ENCODE measurements at places on chromosomes 1 and 21. TPM values are rescaled to one million over a fixed set of nuclear protein-coding genes. Genes with fewer than 3 reads are reported as not detected.

The CDK11B gene
- total RNA-seq: 44.6 TPM

The PIGK gene
- 28.8 TPM for total RNA-seq

DNA sequence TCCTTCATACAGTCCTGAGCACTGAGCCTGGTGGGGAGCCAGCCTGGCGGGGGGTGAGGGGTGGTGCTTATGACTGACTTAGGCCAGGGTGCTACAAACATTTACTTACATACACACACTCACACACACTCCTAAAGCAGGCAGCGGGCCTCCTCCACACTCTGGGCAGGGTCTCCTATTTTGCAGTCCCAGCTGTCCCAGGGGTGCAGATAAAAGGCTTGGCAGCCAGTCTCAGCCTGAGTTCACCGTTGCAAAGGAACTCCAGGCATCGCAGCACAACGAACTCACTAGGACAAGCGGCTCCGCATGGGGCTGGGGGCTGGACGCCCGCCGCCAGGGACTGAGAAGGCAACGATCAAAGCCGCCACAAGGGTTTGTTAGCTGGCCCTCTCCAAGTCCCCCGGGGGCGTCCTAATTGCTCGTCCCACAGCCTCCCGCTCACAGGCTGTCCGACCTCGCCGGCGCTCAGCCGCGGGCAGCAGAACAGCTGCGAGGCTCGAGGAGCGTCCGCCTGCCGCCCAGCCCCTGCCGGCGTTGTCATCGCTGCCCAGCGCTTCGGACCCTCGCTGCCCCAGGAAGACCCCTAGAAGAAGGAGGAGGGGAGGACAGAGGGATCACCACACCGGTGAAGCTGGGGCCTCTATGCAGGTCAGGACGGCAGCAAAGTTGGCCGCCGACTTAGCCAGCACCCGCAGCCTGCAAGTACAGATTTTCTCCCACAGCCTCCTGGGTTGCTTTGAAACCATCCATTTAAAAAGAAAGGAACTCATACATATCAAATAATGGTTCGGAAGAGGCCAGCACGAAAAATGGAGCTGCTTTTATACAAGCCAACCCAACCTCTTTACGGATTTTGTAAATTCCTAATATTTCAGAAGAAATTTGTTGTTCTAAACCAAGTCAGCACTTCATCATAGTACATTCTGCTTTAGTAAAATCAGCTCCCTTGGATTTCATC is 6.2 kb downstream of the BARHL2 start:
- no peak for DNase-seq
- no peak overlapping the region for H3K4me3 ChIP-seq
- no peaks in the 10 kb centered on the region for H3K36me3 ChIP-seq
- H3K27ac ChIP-seq: no peak overlapping the region

GRCh38 chr1:178629252-178630154 is 95.5 kb upstream of the RALGPS2 start:
- H3K36me3 ChIP-seq: no peaks in the 10 kb centered on the region
- no peaks in the 10 kb centered on the region for H3K4me1 ChIP-seq
- H3K4me3 ChIP-seq: no peak overlapping the region
- no peaks in the 10 kb centered on the region for H3K27me3 ChIP-seq

DNA sequence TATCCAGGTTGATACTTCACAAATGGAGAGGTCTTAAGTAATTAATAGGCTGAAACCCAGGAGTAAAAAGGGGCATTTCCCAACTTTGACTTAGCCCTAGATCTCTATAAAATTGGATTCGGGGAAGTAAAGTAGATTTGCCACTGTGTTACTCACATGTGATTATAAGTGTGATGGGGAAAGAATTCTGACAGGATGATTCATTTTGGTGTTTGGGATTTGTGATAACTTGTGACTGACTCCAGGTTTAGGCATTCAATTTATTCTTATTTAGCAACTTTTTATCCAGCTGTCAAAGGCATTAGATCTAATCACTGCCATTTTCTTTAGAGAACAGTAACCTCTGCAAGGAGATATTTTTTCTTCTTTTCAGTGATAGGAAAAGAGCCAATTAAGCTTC is 175.5 kb downstream of the ASTN1 start:
- no peaks in the 10 kb centered on the region for H3K36me3 ChIP-seq
- no peak for DNase-seq
- H3K4me3 ChIP-seq: no peak overlapping the region
- no peaks in the 10 kb centered on the region for H3K27me3 ChIP-seq

- H3K36me3 ChIP-seq: no peaks in the 10 kb centered on the region
- no peaks in the 10 kb centered on the region for H3K27me3 ChIP-seq
- DNase-seq: no peak
- H3K4me3 ChIP-seq: no peak overlapping the region
- no peak overlapping the region for H3K27ac ChIP-seq
Measured at GRCh38 chr1:19661721-19662228, 2.9 kb upstream of the HTR6 start.

DNA sequence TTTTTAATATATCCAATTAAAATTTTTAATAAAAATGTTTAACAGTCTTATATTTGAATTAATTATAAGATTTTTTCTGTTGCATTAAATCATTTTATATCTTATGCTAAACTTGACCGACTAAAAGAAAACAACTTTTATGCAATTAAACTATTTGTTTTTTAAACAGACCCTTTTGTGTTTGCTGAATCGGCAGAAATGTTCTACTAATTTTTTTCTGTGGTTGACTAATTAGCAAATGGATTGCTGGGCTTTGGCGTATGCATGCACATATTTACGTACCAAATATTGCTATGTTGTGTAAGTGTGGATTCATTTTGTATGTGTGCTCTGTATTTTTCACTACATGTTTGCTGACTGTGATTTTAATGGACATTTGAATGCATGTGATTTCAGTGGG is 174.8 kb downstream of the PBX1 start:
- no peak for DNase-seq
- no peaks in the 10 kb centered on the region for H3K4me1 ChIP-seq
- H3K27me3 ChIP-seq: no peaks in the 10 kb centered on the region
- H3K36me3 ChIP-seq: no peaks in the 10 kb centered on the region
- H3K4me3 ChIP-seq: no peak overlapping the region
- H3K27ac ChIP-seq: no peak overlapping the region

DNA sequence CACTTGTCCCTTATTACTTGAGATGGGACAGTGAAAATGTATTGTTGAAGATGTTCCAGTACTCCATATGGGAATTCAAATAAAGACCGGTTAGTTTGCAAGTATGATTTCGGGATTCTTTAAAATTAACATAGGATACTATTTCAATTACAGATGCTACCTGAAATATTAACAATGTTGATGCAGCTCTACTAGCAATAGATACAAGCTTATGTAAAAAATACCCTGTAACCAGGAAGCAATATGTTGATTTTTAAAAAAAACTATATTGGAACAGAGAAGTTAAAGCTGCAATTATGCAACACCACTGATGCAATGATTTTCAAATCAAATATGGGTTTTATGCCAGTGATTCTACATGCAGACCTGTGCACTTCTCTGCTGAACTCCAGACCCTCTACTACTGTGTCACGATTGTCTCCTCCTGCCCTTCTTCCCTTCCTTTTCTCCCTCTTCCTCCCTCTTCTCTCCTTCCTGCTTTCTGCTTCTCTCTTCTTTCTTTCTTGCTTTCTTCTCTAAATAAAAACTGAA is 179.2 kb downstream of the ATP6V1G3 start:
- no peak for DNase-seq
- H3K27ac ChIP-seq: no peak overlapping the region
- no peaks in the 10 kb centered on the region for H3K4me1 ChIP-seq
- no peak overlapping the region for H3K4me3 ChIP-seq

DNA sequence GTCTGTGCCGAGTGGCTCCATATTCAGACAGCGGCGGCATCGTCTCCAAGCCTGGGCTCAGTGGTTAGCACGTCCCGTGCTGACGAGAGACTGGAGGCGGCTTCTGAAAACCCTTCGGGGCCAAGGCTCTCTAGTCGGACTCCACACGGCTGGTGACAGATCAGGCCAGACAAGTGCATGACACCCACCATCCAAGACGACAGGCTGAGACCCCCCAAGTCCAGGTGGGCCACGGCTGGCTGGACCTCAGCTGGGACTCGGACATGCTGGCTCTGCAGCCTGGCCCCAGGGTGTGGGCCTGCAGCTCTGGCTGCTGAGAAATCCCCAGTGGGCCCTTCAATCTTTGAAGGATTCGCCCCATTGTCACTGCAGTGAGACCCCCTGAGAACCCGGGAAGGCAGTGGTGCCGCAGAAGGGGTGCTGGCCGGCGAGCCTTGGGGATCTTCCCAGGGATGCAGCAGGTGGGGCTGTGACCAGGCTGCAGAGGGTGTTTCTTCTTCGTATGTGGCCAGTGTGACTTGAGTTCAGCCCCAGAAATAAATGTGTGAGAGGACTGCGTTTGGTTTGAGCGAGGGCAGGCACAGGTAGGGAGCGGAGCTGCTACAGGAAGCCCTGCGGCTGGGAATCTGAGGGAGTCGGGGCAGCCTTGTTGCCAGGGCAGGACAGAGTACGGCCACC is 15.9 kb upstream of the SLC19A1 start:
- H3K4me1 ChIP-seq: peaks cover 3% of the 10 kb centered on the region
- H3K27me3 ChIP-seq: no peaks in the 10 kb centered on the region
- H3K27ac ChIP-seq: no peak overlapping the region
- H3K4me3 ChIP-seq: no peak overlapping the region

The FAAP20 gene
- 56.2 TPM for total RNA-seq

DNA sequence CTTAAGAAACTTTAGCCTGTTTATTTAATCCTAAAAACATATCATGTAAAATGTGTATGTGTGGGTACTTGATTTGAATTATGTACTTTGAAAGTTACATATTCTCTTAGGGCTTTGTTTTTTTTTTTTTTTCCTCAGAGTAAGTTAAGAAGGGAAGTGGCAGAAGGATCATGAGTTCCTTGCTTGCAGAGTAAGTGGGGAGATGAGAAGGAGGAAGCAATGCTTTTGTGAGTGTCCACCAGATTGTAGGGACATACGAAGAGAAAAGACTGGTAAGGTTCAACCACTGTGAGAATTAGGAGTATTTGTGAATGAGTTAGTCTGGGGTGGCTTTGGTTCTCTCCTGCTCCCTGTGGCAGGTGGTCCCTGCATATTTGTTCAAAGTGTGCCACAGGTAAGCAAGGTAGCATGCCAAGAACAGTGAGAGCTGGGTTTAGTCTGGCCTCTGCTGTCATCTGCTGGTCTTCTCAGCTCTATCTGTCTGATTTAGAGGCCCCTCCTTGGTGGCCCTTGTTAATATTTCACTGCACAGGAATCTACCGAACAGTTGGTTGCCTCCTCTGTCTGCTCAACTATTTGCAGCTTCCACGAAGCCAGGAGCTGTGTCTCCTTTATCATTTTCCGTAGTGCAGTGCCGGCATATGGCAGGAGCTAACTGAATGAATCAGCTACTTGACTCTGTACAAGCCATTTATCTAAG is 9.5 kb downstream of the DNM3 start:
- no peaks in the 10 kb centered on the region for H3K4me1 ChIP-seq
- no peaks in the 10 kb centered on the region for H3K36me3 ChIP-seq
- no peak overlapping the region for H3K4me3 ChIP-seq
- no peak for DNase-seq
- H3K27me3 ChIP-seq: no peaks in the 10 kb centered on the region
- H3K27ac ChIP-seq: no peak overlapping the region

DNA sequence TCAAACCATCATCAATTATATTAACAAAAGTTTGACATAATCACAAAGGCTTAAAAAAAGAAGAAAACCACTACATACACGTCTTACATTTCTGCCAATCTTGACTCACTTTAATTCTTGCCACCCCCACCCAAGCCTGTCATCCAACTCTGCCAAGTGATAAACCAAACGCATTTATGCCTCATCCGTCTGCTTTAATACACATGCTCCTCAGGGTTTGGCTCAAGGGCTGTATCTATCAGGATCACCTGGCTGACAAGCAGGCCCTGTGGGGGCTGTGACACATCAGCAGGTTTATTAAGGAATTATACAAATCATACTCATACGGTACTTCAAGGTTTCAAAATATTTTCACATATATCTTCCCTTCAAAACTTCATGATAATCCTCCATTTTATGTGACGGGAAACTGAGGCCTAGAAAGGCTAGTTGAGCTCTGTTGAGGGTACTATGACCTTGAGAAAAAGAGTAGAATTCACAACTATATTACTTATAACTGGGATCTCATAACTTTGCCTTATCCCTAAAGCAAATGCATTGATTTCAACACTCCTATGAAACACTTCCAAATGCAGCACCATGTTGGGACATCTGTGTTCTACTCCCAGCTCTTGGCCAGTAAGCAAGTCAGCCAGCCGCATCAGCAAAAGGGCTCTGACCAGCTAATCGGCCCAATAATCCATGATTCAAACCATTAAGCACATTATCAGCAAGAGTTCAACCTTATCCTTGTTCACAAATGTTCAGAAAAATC is 8.7 kb downstream of the SORT1 start:
- no peaks in the 10 kb centered on the region for H3K36me3 ChIP-seq
- no peaks in the 10 kb centered on the region for H3K4me1 ChIP-seq
- no peak overlapping the region for H3K27ac ChIP-seq
- no peak overlapping the region for H3K4me3 ChIP-seq
- no peak for DNase-seq
- no peaks in the 10 kb centered on the region for H3K27me3 ChIP-seq

GRCh38 chr1:151277249-151277648 is 4.8 kb upstream of the ZNF687 start:
- no peaks in the 10 kb centered on the region for H3K36me3 ChIP-seq
- DNase-seq: no peak
- H3K4me3 ChIP-seq: no peak overlapping the region
- no peaks in the 10 kb centered on the region for H3K27me3 ChIP-seq

The BTG3 gene
- 50.2 TPM for total RNA-seq

DNA sequence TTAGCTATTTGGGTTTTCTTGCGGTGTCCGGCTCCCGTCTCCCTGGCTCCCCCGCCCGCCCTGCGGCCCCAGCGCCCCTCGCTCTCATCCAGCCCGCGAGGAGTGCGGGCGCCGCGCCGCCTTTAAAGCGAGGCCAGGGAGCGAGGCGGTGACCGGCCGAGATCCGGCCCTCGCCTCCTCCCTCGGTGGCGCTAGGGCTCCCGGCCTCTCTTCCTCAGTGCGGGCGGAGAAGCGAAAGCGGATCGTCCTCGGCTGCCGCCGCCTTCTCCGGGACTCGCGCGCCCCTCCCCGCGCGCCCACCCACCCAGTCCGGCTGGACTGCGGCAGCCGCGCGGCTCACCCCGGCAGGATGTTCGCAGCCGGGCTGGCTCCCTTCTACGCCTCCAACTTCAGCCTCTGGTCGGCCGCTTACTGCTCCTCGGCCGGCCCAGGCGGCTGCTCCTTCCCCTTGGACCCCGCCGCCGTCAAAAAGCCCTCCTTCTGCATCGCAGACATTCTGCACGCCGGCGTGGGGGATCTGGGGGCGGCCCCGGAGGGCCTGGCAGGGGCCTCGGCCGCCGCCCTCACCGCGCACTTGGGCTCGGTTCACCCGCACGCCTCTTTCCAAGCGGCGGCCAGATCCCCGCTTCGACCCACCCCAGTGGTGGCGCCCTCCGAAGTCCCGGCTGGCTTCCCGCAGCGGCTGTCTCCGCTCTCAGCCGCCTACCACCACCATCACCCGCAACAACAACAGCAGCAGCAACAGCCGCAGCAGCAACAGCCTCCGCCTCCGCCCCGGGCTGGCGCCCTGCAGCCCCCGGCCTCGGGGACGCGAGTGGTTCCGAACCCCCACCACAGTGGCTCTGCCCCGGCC is 492 bp downstream of the HLX start:
- H3K27ac ChIP-seq: no peak overlapping the region
- H3K36me3 ChIP-seq: no peaks in the 10 kb centered on the region
- DNase-seq: no peak
- H3K4me1 ChIP-seq: no peaks in the 10 kb centered on the region

- H3K4me1 ChIP-seq: no peaks in the 10 kb centered on the region
- no peak overlapping the region for H3K27ac ChIP-seq
- no peaks in the 10 kb centered on the region for H3K27me3 ChIP-seq
- DNase-seq: no peak
- H3K4me3 ChIP-seq: no peak overlapping the region
- H3K36me3 ChIP-seq: no peaks in the 10 kb centered on the region
Measured at GRCh38 chr1:147635342-147635741, 35.0 kb downstream of the ACP6 start.

Measured in naive thymus-derived CD4-positive, alpha-beta T cell (primary cell).